Inflammatory macrophage (primary cell): ENCODE measurements at places on chromosomes 12 and 14.

DNA sequence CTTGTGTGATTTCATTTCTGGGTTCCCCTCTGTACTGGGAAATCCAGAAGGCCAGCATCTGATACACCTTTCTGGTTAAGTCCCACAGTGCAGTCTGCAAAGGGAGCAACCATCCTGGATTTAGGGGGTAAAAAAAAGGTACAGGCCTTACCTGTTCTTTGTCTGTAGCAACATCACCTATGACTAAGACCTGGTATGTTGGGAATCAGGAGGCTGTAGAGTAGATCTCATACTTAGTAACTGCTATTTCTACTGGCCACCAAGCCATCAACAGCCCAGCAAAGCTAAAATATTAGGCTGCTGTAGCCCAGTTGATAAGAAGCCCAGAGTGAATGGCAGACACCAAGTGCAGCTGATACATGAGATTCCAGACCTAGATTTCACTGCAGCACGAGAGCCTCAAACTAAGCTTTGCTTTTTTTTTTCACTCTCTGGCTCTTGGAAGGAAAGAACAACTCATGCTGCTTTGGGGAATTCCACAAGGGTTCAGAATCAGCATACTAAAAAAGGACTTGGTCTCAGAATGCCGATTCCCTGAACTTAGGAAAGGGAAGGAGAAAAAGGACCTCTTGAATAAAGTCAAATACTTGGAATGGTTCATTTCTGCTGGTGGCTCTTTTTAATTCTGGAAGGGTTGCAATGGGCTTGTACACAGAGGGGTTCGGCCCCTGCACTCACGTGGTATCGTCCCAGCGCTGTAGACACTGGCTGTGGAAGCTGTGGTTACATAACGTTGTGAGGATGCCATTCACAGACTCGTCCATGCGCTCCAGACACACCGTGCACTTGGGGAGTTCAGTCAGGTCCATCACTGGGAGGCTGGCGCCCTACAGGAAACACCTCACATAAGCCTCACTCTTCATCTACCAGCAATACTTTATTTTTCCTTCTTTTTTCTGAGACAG, 20.5 kb downstream of the BRAP start:
- no peak for DNase-seq

DNA sequence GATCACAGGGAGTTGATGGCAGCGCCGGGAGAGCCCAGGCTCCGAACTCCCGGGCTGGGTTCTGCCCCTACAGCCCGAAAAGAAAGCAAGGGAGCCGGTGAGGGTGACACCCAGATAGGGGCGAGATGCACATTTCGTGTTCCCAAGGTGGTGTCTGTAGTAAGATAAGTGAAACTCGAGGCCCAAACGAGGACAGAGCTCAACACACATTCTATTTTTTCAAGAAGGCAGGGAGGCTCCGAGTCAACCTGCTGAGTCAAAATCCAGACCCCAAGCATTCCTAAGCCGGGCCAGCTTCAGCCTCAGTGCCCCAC, 24.2 kb upstream of the YY1 start:
- no peak for DNase-seq

DNA sequence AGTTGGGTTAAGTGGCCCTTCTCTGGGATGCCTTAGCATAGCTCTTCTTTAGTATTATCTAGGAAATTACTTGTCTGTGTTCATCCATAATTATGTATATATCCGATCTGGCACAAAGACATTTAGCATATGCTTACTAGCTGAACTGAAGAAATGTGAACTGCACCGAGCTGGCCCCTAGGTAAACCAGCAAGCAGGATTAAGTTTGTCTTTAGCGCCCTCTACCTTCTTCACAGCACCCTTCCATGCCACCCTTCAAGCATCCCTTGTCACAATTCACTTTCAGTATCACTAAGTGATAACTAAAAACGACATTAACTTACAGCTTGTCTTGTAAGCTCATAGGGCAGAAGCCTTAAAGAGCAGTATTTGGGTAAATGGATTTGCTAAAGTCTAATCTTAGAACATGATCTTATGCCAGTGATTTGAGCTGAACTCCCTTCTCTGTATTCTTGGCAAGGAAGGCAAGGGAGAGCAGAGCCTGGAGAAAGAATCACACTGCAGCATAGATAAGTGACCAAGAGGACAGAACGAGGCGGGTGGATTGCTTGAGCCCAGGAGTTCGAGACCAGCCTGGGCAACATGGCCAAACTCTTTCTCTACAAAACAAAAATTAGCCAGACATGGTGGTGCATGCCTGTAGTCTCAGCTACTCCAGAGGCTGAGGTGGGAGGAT, 2.6 kb upstream of the HAL start:
- DNase-seq, result peak; percentile 57

DNA sequence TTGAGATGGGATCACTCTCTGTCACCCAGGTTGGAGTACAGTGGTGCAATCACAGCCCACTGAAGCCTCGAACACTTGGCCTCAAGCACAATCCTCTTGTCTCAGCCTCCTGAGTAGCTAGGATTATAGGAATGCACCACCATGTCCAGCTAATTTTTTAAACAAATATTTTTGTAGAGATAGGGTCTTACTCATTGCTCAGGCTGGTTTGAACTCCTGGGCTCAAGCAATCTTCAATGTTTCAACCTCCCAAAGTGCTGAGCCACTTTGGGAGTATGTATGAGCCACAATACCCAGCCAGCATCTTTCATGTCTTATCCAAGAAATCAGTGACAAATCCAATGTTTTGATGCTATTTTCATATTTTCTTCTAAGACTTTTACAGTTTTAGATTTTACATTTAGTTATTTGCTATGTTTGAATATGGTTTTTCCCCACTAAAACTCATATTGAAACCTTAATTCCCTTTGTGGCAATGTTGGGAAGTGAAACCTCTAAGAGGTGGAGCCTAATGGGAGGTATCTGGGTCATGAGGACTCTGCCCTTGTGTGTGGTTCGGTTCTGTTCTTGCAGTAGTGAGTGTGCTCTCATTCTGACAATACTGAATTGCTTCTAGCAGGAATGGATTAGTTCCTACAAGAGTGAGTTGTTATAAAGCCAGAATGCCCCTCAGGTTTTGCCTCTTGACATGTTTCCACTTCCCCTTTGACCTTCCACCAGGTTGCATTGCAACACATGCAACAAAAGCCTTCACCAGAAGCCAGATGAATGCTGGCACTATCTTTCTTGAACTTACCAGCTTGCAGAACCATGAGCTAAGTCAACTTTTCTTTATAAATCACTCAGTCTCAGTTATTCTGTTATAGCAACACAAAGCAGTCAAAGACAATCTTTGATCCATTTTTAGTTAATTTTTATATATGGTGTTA, 80.8 kb upstream of the AMIGO2 start:
- DNase-seq, result peak; percentile 15

- peak; percentile 60 for DNase-seq
Measured at GRCh38 chr12:79886917-79887519, 47.9 kb downstream of the PPP1R12A start.

DNA sequence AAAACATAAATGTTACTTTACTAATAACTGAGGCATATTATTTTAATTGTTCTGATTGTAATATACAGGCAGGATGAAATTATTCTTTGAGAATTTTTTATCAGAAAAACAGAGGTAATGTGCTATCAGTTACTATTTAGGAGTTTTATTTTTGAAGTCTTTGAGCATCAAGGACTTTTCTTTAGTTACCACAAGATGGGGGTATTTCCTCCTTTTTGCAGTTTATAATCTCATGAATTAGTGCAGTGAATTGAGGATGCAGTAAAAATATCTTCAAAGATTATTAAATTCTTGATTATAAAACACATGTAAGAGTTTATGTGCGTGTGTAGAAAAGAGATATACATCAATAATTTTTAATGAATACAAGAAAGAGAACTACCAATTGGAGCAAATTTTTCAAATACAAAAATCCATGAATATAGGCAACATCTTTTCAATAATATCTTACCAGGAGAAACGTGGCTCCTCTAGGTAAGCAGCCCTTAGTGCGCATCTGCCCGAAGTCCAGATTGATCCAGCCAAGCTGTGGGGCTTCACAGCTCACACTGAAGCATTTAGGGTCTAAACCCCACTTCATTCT, 71.6 kb downstream of the ERGIC2 start:
- DNase-seq, result peak; percentile 16

- DNase-seq, result no peak
Measured at GRCh38 chr14:63214417-63215196, 10.4 kb downstream of the RHOJ start.
